B cell (primary cell): ENCODE measurements at places on chromosomes 3 and 15.

DNA sequence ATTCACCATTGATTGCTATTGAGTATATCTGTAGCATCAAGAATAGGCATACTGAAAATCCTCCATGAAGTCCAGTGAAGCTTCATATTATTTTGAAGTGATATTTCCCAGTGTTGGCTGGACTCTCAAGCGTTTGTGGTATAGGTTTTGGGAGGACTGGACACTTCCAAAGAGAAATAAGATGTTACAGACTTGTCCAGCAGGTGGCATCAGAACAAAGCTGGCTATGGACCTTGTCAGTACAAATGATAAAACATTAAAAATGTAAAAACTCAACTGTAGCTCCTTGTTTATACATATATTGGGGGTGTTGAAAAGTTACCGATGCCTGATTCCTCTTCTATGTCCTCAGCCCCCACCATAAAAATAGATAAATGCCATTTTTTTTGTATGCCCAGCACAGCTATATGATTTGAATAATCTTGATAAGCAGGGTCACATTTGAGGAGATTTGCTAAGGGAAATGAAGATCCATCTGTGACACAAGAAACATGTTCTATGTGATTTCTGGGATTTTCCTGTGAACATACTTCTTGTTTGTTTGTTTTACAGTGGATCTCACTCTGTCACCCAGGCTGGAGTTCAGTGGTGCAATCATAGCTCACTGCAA, 54.5 kb upstream of the GOLGA6B start:
- DNase-seq = peak; percentile 40

DNA sequence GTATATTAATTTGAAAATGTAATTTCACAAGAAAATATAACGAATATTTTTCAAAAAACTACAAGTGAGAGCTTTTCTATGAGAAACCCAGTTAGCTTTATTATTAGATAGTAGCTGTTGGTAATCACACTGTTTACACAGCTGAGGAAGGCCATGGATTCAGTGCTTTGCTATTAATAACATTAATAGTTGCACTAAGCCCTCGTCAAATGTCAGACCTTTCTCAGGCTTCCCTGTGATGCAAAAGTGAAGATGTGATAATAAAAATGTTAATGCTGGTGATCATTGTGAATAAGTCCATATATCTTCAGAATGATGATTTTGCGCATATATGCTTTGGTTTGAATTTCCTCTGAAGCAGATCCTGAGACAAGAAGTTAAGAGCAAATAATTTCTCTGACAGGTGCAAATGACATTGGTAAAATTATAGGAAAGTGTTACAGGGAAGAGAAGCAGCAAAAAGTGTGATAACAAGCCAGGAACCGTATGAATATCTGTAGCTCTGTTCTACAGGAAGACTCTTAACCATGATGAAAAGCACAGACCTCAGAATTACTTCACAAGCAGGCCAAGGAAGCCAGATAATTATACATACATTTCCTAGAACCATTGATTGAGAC, 56.5 kb upstream of the CNTN6 start:
- no peak for DNase-seq

GRCh38 chr15:40282869-40283614, at the start of gene ANKRD63:
Gene ANKRD63, minus strand, starts transcription at chr15:40283064. Its CDS starts 478 bp downstream, at chr15:40282586.
- DNase-seq = peak; percentile 75

- DNase-seq = no peak
Measured at GRCh38 chr15:38398134-38398533, 55.8 kb upstream of the FAM98B start.

GRCh38 chr3:127610105-127610504, 11.9 kb downstream of the MCM2 start:
- DNase-seq = no peak

DNA sequence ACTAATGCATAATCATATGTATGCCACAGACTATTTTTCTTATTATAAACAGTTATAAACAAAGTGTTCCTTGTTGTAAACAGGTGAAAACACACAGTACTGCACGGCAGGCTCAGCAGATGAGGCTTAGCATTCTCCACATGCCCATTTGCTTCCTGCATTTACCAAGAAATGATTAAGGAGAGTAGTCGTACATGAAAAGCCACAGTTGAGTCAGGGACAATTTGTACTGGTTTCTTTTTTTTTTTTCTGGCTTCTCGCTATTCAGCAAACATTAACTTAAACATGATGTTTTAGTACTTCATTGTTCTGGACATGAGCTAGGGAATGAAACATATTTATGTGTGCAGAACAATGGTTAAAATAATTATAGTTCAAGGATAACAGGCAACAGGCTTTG, 63.4 kb downstream of the GHSR start:
- DNase-seq = no peak
